Right atrium auricular region (tissue), 2 donors: ENCODE measurements at places on chromosomes 5 and 9. TPM values are rescaled to one million over a fixed set of nuclear protein-coding genes. Genes with fewer than 3 reads are reported as not detected.

DNA sequence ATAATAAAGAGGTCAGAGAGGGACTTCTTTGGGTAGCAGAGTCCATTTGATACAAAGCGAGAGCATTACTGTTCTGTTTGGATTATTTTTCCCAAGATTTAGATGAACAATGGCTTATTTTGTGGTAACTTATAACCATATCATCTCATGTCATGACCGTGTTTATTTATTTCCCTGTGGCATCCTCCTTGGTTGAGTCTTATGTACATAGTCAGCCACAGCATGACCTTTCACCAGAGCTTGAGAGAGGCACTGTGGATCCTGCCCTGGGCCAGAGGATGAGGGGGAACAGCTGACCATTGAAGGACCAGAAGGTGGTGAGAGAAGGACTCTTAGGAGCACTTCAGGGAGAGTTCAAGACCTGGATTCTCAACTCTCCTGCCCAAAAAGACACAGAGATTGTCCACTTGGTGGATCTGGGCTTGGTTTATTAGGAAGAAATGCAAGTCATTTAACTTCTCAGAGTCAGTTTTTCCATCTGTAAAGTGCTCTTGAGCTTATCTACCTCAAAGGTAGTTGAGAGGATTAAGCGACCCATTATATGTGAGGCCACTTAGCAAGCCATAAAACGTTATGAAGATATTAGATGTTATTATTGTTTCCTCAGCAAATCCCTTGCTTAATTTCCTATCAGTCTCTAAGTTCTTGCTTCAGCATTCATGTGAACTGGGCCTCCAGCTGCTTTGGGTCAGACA lies 51.4 kb downstream of the PPIC start:
- DNase-seq, result no peak

The SLC6A18 gene
- total RNA-seq, result not detected

The TRIM7 gene
- total RNA-seq, result 4.1 TPM

The ZNF454 gene
- total RNA-seq, result 2.6 TPM

The TICAM2 gene
- total RNA-seq, result 1.1 TPM

The ANKRD18B gene
- 0.11 TPM for total RNA-seq
